Muscle of arm (tissue), 14 donors: ENCODE measurements at places on chromosomes 11 and 22. TPM values are rescaled to one million over a fixed set of nuclear protein-coding genes. Genes with fewer than 3 reads are reported as not detected.

DNA sequence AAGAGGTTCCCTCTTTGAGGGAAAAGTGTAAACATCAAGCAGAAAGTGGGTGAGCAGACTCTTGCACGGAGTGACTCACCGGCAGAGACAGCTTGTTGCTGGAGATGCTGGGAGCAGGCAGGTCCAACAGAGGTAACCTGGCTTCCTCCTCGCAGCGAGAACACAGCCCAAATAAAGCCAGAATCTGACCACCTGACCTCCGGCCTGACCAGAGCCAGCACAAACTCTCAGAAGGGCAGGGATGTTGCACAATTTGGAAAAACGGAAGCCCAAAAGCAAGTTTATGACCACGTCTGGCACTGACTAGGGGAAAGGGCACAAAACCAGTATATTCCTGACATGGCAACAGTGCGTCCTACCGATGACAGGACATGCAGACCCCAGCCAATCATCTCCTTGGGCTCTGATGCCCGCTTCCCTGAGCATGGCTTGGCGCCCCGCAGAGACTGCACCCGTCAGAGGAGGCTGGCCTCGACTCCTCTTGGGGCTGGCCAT lies 5.4 kb downstream of the SMCO4 start:
- DNase-seq: no peak

Gene SLC25A17
- polyA plus RNA-seq: 32.7 TPM

- no peak for DNase-seq
Measured at GRCh38 chr11:120037111-120037510, 100.8 kb downstream of the TRIM29 start.

GRCh38 chr11:76762867-76763572 lies 20.1 kb upstream of the TSKU start:
- DNase-seq: no peak

- no peak for DNase-seq
Measured at GRCh38 chr11:429931-430456, 11.8 kb downstream of the ANO9 start.

GRCh38 chr11:15635521-15635920 lies 520.8 kb downstream of the INSC start:
- DNase-seq: no peak

DNA sequence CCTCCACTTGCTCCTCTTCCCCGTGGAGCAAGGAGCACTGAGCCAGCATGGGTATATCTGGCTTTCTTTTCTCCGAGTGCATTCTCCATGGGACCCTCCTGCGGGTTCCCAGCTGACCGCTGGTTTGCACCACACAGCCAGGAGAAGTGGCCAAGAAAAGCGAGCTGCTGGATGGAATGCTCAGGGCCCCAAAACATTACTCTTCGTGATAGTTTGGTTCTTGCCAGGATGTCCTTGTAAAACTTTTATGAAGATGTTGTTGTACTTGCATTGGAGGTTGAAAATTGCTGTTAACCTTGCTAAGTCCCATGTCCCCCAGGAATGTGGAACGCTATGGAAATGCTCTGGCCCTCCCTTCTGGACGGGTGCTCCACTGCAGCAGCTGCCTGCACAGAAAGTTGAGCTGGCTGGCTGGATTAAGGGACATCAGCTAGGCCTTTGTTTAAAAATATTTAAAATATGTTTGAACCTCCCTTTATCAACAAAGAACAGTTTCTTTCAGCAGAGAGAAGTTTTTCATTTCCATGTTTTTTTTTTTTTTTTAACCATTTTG lies 68.7 kb downstream of the ZNRF3 start:
- DNase-seq: peak; percentile 61

DNA sequence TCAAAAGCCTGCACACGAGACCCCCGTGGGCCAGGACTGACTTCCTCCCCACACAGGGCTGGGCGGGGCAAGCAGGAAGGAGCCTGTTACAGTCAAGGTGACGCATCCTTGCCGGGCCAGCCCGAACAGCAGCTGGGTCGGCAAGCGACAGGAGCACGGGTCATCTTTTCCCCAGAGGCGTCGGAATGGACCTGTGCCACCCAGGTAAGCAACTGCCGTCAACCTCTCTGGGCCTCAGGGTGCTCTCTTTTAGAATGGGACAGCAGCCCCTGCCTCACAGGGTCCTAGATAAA lies at the start of gene CYTH4:
CYTH4 (plus strand) TSS at position 124 of the 293 bp plus-strand sequence; CDS start at position 186, 62 bp downstream.
- DNase-seq: no peak

DNA sequence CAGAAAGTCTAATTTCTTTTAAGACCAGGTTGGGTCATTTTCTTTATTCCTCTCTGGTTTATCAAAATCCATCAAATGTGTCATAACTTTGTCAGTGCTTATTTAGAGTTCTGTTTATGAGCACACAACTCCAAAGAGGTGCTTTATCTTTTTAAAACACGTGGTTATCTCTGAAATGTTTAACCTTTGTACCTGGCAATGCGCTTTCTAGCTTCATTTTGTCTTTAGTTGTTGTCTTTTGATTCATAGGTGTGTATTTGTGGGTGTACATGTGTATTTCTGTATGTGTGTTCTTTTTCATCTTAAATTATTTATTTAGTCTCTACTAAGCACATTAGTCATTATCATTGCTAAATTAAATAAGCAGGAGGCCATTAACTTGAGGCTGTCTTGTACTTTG lies 251.4 kb downstream of the JRKL start:
- no peak for DNase-seq

- no peak for DNase-seq
Measured at GRCh38 chr11:117816151-117816741, 8.3 kb downstream of the FXYD2 start.

- no peak for DNase-seq
Measured at GRCh38 chr22:36619797-36620399, 83.7 kb downstream of the CACNG2 start.

- no peak for DNase-seq
Measured at GRCh38 chr11:57154739-57155138, 27.0 kb upstream of the LRRC55 start.

DNA sequence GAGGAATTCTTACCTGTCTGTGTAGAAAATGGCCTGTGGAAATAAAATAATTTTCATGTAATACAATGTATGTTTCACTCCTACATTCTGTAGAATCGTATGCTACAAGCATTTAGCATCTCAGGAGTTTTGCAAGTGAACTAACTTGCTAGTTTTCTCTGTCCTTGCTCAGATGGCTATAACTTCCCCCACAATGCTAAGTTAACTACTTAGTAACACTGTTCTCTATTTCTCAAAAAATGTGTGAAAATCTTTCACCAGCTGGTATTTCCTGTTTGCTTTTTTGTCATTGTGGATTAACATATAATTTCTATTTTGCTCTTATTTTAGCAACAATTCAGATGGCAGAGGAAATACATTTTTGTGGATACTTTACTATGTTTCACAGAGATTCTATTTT lies 4.4 kb downstream of the OR4S2 start:
- no peak for DNase-seq

Gene P4HA3
- polyA plus RNA-seq: 1.3 TPM

GRCh38 chr22:42945027-42945426 lies 69.9 kb downstream of the PACSIN2 start:
- no peak for DNase-seq

Gene C1QTNF5
- polyA plus RNA-seq: 21.9 TPM

DNA sequence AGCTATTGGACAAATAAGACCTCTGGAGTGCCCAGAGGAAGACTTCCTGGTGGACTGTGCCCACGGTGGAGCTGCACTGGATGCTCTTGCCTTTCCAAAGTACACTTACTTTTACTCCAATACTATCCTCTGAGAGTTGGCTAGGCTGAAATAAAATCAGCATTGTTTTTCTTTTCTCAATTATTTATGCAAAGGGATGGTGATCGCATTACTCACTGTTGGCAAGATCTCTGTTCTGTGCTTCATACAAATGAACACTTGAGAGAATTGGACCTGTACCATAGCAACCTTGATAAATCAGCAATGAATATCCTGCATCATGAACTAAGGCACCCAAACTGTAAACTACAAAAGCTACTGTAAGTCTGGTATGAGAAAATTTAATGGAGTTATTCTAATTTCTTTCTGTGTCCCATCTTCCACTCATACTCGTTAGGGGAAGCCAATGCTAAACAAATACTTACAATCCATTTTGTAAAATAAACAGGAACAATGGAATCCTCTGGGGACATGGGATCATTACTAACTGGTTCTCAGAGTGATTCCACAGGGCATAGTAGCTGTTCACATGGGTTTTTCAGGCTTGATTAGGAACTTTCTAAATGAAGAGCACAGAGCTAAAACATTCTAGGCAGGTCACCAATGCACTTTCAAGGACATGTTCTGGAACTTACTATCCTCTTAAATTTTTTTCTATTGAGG lies 26.3 kb downstream of the NLRP14 start:
- no peak for DNase-seq

- no peak for DNase-seq
Measured at GRCh38 chr11:114175706-114176105, 116.2 kb downstream of the ZBTB16 start.

DNA sequence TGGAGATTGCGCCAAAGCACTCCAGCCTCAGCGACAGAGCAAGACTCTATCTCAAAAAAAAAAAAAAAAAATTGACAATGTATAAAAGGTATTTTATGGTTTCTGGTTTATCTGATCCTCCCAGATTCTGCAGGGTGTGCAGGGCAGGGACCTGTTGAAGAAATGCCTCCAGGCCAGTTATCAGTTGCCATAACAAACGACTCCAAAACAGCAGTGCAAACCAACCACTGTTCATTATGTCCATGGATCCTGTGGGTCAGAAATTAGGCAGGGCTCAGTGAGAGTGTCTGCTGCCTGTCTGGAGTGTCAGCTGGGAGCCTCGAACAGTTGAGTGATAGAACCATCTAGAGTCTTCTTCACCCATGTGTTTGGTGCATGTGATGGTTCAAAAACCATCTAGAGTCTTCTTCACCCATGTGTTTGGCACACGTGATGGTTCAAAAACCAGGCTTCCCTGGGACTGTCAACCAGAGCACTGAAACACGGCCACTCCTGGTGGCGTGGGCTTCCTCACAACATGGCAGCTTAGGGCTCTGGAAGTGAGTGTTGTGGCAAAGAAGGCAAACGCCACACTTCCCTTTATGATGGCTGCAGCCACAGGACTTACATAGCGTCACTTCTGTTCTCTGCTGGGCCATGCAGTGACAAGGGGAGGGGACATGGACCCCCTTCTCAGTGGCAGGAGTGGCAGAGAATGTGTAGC lies 115.1 kb upstream of the CRYBB3 start:
- DNase-seq: no peak

GRCh38 chr11:68961245-68961644 lies 19.5 kb downstream of the MRGPRD start:
- no peak for DNase-seq

Gene TMPRSS4
- 0.20 TPM for polyA plus RNA-seq

- no peak for DNase-seq
Measured at GRCh38 chr11:118939404-118939915, 13.7 kb upstream of the BCL9L start.

Gene ACCS
- polyA plus RNA-seq: 9.3 TPM

DNA sequence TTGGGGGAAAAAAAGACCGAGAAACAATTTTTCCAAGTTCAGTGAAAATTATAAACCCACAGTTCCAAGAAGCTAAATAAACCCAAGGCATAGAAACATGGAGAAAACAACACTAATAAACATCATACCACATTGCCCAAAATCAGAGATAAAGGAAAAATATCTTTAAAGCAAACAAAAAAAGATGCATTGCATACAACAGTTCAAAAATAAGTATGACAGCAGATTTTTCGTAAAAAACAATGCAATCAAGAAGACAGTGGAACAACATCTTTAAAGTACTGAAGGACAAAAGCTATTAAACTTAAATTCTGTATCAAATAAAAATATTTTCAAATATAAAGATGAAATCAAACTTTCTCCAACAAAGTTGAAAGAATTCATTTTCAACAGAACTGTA lies 921.3 kb downstream of the METTL15 start:
- DNase-seq: no peak
